Activated T-helper 1 cell treated with Interleukin-2 at 50 U/mL for 16 hours (primary cell): ENCODE measurements at places on chromosomes 16 and 17.

DNA sequence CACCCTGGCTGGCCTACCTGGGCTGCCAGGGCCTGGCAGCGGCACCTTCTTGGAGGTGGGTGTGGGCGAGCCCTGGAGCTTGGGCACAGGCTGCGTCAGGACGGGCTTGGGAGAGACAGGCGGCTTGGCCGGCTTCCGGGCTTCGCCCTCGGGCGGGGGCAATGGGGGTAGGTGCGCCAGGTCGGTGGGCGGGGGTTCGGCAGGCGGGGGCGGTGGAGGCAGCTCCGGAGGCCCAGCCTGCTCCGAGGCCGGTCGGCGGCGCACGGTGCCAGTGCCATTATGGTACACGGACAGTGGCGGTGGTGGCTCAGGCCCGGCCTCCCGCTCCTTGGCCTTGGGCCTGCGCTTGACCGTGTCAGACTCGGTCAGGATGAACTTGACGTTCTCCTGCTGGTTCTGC, 16.8 kb downstream of the CASKIN1 start:
- no peak for DNase-seq

DNA sequence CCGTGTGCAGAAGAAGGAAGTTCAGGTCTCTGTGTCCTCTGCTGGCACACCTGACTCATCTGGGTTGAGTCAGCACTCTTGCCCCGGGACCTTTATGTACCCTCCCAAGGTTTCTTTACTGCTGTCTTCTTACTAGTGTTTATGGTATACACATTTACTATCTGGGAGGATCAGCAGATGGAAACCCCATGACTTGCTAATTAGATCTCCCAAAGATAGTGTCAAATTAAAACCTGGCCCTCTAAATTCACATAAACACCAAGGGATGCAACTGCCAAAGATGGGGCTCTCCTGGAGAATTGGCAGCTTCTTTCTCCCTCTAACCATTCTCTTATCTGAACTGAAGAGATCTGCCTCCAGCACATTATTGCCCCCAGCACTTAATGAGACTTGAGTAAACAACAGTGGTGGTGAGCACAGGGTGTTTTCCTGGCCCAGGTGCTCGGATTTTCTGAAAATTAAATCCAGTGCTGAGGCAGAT, 718.1 kb upstream of the SOX9 start:
- no peak for DNase-seq

GRCh38 chr17:12979826-12980500, 37.9 kb downstream of the ELAC2 start:
- DNase-seq: no peak

DNA sequence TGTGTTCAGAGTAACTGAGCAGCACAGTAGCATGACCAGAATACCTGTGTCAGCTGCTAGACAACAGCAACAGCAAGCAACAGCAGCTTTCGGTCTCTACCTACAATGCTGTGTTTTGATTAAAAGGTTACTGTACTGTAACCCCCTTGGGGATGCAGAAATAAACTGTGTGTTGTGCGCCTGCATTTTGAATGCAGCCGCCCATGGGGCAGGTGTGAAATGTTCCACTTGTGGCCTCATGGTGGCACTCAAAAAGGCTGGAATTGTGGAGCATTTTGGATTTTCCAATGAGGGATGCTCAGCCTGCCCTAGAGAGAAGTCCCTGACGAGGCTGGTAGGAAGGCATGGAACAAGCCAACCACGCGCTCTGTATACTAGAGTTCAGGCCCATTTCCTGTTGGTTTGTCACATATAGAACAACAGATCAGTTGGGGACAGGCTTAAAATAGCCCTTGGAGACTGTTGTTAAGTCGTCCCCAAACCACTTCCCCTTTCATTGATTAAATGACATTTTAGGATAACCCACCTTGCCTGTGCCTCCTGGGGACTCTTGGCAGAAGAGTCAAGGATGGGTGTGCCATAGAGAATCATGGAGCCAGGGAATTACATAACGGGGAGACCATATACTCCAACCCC, 27.1 kb downstream of the SCPEP1 start:
- DNase-seq: no peak

DNA sequence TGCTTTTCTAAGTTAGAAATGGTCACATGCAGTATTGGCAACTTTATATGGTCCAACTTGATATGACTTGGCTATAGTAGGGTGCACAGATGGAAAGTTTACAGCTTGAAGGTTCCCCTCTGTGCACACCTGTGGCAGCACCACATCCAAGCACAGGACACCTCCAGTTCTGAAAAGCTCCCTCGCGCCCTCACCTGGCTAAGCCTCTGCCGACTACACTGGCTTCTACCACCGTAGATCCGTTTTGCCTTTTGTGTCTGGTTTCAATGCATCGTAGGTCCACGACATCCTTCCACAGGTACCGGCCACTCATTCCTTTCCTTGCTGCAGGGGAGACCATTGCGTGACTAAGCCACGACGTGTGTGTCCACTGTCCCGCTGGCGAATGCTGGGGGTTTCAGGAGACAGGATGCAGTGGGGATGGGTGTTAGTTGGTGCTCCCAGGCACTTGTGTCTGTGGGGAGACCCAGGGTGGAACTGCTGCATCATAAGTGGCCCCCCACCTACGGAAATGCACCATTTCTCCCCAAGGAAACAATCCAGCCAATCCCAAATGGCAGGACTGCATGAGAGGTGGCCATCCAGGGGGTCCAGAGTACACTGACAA, 4.9 kb upstream of the RASD1 start:
- no peak for DNase-seq
